ENCODE measurements at places on chromosomes 12 and 14. TPM values are rescaled to one million over a fixed set of nuclear protein-coding genes. Genes with fewer than 3 reads are reported as not detected.

The CHURC1 gene
- 83.8 TPM for total RNA-seq

- no peak for DNase-seq
These were observed 18.4 kb downstream of the POU6F1 start for GRCh38 chr12:51199366-51199945.

DNA sequence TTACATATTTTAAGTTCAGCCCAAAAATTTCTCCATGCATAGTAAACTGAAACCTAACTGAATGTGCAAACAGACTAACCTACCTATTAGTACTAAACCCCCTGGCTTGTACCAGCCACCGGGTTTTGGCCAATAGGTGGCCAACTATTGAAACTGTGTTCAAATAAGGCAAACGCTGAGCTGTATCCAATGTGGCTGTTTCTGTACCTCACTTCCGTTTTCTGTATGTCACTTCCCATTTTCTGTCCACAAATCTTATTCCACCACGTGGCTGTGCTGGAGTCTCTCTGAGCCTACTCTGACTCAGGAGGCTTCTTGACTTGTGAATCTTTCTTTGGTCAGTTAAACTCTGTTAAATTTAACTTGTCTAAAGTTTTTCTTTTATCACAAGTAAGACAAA is 6.0 kb upstream of the FBXO34 start:
- no peak for DNase-seq

GRCh38 chr14:20415782-20416206 is 2.5 kb upstream of the TEP1 start:
- DNase-seq = no peak

DNA sequence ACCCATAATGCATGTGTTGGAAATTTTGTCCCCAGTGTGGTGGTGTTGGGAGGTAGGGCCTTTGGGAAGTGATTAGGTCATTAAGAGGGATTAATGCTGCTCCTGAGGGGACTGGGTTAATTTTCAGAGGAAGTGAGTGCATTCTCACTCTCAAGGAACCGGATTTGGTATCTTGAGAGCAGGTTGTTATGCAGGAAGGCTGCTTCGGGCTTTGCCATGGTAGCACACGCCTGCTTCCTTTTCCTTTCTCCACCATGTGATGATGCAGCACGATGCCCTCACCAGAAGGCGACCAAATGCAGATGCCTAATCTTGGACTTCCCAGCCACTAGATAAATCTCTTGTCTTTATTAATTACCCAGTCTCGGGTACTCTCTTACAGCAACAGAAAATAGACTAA is 257.1 kb downstream of the SSPN start:
- DNase-seq = no peak

- no peak for DNase-seq
These were observed 246.8 kb upstream of the AVPR1A start for GRCh38 chr12:63397807-63398206.

DNA sequence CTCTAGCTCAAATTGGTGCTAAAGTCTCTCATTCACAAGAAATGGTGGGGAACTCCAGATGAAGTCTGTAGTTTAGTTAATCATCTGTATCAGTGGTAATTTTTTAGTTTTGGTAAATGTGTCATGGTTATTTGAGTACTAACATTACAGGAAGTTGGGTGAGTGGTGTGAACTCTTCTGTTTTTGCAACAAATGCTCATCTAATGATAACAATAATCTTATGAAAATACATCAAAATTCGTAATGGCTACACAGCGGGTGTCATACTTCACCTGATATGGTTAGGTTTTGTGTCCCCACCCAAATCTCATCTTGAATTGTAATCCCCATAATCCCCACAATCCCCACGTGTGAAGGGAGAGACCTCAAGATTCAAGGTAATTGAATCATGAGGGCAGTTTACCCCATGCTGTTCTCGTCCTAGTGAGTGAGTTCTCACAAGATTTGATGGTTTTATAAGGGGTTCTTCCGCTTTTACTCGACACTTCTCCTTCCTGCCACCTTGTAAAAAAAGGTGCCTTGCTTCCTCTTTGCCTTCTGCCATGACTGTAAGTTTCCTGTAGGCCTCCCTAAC is 209.3 kb upstream of the FOXN3 start:
- no peak for DNase-seq

The DPY19L2 gene
- 0.73 TPM for total RNA-seq

The KCNH3 gene
- total RNA-seq = 0.27 TPM

- DNase-seq = no peak
These were observed 34.5 kb upstream of the GPR132 start for GRCh38 chr14:105099778-105100177.

DNA sequence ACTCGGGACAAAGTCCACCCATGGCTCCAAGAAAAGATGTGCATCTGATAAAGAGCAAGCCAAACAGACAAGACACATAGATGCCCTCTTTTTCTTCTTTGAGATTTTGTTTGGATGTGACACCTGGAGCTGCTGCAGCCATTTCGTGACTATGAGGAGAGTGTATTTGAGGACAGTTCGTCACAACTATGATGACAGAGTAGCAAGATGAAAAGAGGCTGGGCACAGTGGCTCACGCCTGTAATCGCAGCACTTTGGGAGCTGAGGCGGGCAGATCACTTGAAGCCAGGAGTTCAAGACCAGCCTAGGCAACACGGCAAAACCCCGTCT is 21.5 kb downstream of the LGMN start:
- DNase-seq = no peak

- no peak for DNase-seq
These were observed 274.0 kb upstream of the KITLG start for GRCh38 chr12:88854260-88854659.

- DNase-seq = peak; percentile 72
These were observed 6.4 kb downstream of the ERG28 start for GRCh38 chr14:75654127-75654732.

- DNase-seq = no peak
These were observed 2.7 kb downstream of the C2CD5 start for GRCh38 chr12:22541496-22542155.

GRCh38 chr14:65476273-65476941 is 63.9 kb downstream of the FUT8 start:
- DNase-seq = no peak

DNA sequence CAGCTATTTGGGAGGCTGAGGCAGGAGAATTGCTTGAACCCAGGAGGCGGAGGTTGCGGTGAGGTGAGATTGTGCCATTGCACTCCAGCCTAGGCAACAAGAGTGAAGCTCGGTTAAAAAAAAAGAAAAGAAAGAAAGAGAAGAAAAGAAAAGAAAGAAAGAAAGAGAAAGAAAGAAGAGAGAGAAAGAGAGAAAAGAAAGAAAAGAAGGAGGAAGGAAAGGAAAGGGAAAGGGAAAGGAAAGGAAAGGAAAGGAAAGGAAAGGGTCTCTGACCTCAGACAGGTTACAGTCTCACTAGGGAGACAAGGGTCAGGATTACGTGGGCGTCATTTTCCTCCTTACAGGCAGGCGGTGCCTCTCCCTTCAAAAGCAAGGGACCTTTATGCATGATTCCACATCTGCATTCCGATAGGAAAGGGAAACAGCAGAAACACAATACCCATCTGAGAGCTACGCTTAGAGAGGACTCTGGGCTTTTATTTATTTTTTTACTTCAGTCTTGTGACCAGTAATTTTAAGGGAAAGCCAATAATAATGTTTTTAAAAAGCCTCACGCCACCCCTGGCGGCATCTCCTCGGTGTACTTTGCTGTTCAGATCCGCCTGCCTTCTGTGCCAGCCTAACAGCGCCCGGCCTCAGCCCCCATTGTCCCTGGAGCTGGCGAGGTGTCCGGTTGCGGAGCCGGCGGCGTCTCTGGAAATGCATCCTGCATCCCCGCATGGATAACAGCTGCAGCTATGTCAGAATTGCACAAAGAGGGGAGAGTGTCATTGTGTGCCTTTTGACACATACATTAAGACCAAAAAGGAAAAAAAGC is 945 bp upstream of the HIP1R start:
- DNase-seq = peak; percentile 14

GRCh38 chr14:61192989-61193388 is 88.1 kb downstream of the TMEM30B start:
- no peak for DNase-seq

The TAS2R42 gene
- total RNA-seq = not detected

The PRIMA1 gene
- not detected for total RNA-seq

- no peak for DNase-seq
These were observed 703 bp downstream of the NOVA1 start for GRCh38 chr14:26597071-26597588.

GRCh38 chr12:55642669-55643068 is 6.0 kb downstream of the OR10P1 start:
- no peak for DNase-seq

The STAC3 gene
- total RNA-seq = 5.5 TPM

- DNase-seq = no peak
These were observed 9.9 kb upstream of the LYZ start for GRCh38 chr12:69338120-69338859.

DNA sequence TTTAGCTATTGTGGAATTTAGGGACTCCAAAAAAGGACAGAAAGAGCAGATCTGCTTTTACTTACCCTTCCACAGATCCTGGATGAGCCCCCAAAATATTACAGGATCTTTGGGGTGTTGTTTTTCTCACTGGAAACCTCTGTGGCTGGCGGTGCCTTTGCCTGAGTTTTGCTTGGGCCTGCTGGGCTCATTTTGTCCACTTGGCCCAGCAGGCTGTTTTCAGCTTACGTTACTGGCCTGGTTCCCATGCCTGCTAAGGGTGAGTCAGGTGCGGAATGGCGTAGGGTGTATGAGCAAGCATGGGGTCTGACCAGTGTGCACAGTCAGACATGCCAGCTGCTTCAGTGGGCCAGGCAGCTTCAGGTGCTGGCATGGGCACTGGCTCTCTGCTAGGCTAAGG is 45.8 kb downstream of the HSD17B6 start:
- no peak for DNase-seq

- peak; percentile 89 for DNase-seq
These were observed at the start of gene SUDS3 for GRCh38 chr12:118376089-118377020. SUDS3 (plus strand) TSS chr12:118376555; CDS start chr12:118376692, 137 bp downstream.

The DENND5B gene
- 64.1 TPM for total RNA-seq

GRCh38 chr12:28367326-28367725 is 177.1 kb downstream of the CCDC91 start:
- DNase-seq = no peak

Measured in activated B cell treated with CpG ODN at 0.5 μM for 24 hours (primary cell).